ENCODE measurements at places on chromosomes 6 and 20.

DNA sequence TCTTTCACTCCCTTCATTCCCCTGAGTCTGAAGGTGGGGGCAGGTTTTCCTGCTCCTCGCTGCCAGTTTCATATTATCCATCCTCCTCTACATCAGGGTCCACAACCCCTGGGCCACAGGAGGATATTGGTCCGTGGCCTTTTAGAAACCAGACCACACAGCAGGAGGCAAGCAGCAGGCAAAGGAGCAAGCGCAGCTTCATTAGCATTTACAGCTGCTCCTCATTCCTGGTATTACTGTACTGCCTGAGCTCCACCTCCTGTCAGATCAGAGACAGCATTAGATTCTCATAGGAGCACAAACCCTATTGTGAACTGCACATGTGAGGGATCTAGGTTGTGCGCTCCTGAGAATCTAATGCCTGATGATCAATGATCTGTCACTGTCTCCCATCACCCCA, 380.3 kb downstream of the ARHGAP18 start:
- DNase-seq: no peak

GRCh38 chr6:161772176-161772575, 498.3 kb upstream of the AGPAT4 start:
- no peak for DNase-seq

GRCh38 chr6:85364344-85364743, 85.5 kb upstream of the NT5E start:
- no peak for DNase-seq

DNA sequence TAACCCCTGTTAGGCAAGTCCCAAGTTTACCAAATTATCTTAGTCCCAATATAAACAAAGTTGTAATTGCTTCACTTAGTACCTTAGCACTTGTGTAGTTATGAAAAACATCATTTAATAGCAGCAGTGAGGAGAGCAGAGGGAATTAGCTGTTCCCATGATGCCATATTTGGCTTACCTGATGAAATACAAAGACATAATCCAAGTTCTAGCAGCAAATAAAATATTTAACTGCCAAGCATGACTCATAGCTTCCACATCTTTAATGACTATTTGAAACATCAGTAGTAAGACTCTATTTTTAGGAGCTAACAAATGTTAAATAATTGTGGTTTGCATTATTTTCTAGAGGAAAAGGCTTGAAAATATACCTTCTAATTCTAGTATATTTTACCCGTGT, 94.0 kb upstream of the MCHR2 start:
- DNase-seq: no peak

DNA sequence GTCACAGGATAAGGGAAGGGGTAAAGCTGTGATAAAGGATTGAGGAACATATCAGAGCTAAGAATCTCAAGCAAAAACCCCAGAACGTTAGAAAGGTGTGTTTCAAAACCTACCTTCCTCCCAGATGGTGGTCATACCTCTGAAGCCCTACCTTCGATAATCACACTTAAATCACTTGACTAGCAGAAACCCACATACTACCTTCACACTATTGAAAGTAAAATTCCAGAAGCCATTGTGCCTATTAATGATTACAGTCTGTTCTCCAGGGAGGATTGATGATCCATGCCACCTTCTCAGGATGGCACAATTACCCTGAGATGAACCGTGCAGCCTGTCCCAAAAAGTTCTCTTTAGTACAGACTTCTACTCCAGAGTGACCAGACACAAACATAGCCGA, 72.3 kb upstream of the SOX4 start:
- DNase-seq: no peak

GRCh38 chr6:149990212-149990660, 26.5 kb downstream of the ULBP1 start:
- no peak for DNase-seq

GRCh38 chr6:24859608-24860200, 61.0 kb upstream of the ARMH2 start:
- DNase-seq: no peak

DNA sequence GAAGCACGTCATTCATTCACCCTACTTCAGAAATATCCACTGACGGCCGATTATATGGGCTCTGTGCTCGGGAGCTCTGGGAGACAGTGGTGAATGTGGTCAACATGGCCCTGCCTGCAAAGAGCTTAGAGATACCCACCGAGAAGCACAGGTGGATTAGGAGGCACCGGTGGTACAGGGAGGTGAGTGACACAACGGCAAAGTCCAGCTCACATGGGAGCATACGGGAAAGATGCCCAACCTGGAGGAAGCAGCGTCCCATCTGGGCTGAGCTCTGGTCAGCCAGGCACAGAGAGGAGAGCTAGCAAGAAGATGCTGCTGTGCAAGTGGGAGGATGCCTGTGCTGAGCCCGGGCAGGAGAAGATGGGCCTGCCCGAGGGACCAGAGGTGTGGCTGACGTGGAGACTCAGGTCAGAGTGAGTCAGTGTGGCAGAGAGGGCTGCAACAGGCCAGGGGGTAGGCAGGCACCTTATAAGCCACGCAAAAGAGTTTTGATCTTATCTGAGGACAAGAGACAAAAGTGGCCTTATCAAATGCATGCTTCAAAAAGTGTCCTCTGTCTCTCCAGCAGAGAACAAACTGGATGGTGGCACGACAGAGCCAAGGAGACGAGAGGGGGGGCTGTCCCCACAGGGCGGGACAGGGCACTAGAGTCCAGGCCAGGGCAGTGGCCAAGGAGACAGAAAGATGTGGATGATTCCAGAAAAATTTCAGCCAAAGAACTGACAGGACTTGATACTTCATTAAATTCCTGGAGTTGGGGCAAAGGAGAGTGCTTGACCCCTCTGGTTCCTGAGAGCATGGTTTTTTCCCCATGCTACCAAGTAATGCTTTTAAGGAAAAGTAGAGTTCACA, 214.6 kb upstream of the SNX9 start:
- DNase-seq: no peak

DNA sequence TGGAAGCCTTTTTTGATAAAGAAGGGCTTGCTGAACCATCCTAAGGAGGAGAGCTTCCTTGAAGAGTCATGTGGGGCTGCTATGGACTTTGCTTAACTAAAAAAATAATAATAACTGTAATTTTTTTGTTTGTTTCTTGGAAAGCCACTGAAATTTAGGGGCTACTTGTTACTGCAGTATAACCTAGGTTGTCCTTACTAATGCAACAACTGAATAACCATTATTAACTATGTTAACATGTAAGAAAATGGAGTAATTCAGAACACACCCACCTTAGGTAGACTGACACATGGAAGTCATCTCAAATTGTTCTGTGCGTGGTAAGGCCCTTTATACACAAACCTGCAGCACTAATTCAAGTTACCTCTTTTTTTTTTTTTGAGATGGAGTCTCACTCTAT, 90.9 kb upstream of the SOX4 start:
- DNase-seq: no peak

DNA sequence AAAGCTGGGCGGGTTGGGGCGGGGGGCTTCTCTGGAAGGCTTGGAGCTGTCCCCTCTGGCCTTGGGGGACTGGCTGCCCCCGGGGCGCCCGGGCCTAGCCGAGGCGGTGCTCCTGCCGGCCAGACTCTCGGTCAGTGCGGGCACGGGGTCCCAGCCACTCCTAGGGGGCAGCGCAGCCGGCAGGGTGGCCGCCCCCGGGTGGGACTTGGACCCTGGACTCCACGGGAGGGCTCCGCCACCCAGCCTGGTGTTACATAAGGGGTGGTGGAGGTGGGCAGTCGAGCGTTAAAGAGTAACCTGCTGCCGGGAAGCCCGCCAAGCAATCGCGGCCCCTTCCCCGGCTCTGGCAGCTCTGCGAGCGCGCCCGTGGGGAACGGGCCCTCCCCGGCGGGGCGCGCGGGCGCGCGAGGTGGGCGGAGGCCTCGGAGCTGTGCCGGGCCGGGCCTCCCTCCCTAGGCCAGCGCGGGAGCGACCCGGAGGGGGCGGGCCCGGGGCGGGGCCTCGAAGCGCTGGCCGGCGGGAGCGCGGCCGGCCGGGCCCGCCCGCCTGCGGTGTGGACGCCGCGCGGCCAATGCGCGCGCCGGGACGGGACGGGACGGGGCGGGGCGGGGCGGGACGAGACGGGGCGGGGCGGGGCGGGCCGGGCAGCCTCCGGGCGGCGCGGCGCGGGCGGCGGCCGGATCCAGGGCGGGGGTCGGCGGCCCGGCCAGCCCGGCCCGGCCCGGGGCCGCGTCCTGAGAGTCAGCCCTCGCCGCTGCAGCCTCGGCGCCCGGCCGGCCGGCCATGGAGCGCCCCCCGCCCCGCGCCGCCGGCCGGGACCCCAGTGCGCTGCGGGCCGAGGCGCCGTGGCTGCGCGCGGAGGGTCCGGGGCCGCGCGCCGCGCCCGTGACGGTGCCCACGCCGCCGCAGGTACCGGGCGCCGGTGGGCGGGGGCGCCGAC, at the start of gene SLC2A4RG:
Gene SLC2A4RG (plus strand): TSS at position 647 of the 940 bp plus-strand sequence. CDS start 137 bp downstream, at position 784.
- no peak for DNase-seq

- DNase-seq: no peak
Measured at GRCh38 chr6:88413459-88413858, 247.3 kb upstream of the CNR1 start.

DNA sequence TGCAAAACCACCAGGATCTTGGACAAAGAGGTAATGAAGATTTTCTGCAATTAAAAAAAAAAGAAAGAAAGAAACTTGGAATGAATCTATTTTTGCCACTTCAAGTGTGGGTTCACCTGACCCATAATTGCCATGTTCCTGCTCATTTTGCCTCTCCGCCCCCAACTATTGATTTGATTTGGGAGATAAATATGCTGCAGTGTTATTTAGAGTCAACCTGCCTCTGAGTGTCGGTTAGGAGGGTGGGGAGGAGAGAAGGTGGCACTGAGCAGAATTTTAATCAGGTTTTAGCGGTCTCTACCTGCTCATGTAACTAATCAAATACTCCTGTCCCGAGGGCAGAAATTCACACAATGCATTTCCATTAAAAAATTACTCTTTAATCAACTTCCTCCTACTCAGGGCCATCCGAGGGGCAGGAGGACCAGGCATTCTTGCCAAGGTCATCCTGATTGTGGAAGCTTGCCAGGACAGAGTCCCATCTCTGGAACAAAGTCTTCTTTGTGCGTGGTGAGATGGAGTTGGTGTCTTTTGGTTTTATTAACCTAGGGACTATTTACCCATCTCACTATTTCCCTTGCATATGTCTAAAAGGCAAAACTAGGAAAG, 300.1 kb downstream of the CDH26 start:
- DNase-seq: no peak

- DNase-seq: no peak
Measured at GRCh38 chr20:50850721-50851286, 55.9 kb downstream of the BCAS4 start.

DNA sequence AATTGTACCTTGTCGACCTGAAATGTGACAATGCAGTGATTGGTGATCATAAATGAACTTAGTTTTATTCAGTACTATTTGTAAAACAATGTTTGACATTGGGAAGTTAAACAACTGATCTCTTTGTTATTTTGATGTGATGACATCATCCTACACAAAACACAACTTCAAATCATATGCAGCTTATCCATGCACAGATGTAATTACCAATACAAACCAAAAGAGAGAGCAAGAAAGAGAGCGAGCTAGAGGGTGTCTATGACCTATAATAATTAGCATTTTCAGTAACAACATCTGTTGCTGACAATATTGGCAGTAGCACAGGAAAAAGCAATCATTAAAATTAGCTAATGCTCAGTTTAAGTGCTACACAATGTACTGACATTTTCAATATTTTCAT, 320.9 kb downstream of the UTRN start:
- no peak for DNase-seq

DNA sequence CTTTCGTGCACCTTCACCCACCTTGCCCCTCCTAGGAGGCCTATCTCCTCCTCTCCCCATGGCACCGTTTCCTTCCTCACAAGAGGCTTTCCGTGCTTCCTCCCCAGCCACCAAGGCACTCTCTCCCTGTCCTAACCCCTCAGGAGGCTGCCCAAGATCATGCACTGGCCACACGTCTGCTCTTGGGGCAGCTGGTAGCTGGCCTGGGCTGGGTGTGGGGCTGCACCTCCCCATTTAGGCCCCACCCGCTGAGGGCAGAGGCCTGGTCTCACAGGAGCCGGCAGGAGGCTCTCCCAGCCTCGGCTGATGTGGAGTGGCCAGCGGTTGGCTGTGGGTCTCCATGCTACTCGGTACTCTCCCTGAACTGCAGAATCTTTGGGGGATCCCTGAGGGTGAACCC, 13.6 kb downstream of the NOL4L start:
- no peak for DNase-seq

- DNase-seq: no peak
Measured at GRCh38 chr6:145813285-145814034, 1.1 kb downstream of the FBXO30 start.

GRCh38 chr6:146543940-146544615, 445 bp downstream of the RAB32 start:
- no peak for DNase-seq

DNA sequence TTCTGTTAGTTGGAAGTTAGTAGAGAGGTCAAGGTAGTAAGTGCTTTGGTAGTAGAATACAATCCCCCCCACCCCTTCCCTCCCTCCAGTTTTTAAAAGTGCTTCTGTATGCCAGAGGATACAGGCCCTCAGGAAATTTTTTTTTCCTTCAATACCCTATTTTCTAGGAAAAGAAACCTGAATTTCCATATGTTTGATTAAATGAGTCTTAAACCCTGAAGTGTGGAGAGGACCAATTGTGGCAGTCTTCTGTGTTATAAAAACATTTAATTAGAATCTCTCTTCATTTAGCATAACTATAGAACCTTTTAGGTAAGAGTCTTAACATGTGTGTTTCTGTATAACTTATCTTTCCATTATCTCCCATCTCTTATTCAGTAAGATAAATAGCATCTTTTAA, 59.5 kb downstream of the ZNF292 start:
- no peak for DNase-seq

DNA sequence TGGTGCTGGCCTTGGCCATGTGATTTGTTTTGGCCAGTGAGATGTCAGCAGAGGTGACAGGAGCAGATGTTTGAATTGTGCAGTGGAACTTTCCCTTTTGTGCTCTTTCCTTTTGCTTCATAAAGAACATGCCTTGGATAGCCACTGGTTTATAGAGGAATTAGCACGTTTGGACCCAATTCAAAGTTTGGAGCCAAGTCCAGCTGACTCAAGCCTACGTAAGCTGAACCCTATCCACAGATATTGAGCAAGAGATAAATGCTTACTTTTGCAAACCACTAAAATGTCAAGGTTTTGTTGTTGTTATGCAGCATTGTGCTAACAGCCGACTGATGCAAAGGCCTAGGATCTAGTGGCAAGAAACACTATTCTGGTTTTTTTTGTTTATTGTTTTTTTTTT, 230.9 kb upstream of the CITED2 start:
- no peak for DNase-seq

- no peak for DNase-seq
Measured at GRCh38 chr20:19889011-19889953, 127.9 kb upstream of the NAA20 start.

DNA sequence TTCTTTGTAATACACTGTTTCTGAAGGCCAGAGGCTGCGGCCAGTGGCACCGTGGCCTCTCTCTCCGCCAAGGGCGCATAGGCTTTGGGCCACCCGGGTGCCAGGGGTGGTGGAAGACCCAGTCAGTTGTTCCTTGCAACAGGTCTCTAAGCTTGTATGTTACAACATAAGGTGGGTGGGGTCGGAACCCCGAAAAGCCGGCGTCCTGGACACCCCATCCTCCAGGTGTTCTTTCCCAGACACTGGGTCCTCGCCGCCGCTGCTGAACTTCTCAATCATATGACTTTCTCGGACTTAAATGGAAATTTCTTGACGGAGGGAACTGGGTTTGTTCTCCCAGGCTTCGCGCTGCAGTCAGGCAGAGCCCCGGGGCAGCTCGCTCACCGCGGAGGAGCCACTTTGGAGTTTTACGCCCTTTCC, 983 bp upstream of the KCNQ5 start:
- DNase-seq: no peak

Data from Jurkat, Clone E6-1 (cell line).